ENCODE measurements at places on chromosomes 12 and 14.
A peak's percentile ranks its signal among the peaks of the same experiment; 100 is the strongest.

- H3K4me1 ChIP-seq, result peaks cover 4% of the 10 kb centered on the region
- H3K4me3 ChIP-seq, result no peak overlapping the region
- H3K27me3 ChIP-seq, result no peaks in the 10 kb centered on the region
- no peak overlapping the region for H3K27ac ChIP-seq
- no peaks in the 10 kb centered on the region for H3K36me3 ChIP-seq
Observed at GRCh38 chr12:127150956-127151355, 1116.0 kb upstream of the TMEM132C start.

- no peak overlapping the region for H3K4me3 ChIP-seq
- no peaks in the 10 kb centered on the region for H3K36me3 ChIP-seq
- no peaks in the 10 kb centered on the region for H3K4me1 ChIP-seq
- H3K27me3 ChIP-seq, result no peaks in the 10 kb centered on the region
Observed at GRCh38 chr12:114457620-114458019, 51.7 kb upstream of the TBX5 start.

- H3K27me3 ChIP-seq, result peaks cover 29% of the 10 kb centered on the region
- peaks cover 9% of the 10 kb centered on the region for H3K4me1 ChIP-seq
- H3K27ac ChIP-seq, result no peak overlapping the region
Observed at GRCh38 chr12:116861320-116861719, 19.9 kb downstream of the HRK start.

- H3K27ac ChIP-seq, result peak overlapping the region; percentile 42
- peaks cover 51% of the 10 kb centered on the region for H3K4me1 ChIP-seq
- H3K36me3 ChIP-seq, result peaks cover 28% of the 10 kb centered on the region
- no peak overlapping the region for H3K4me3 ChIP-seq
- H3K27me3 ChIP-seq, result no peaks in the 10 kb centered on the region
- no peak for DNase-seq
Observed at GRCh38 chr12:6442836-6443235, 1.9 kb upstream of the CD27 start.

- DNase-seq, result no peak
- no peaks in the 10 kb centered on the region for H3K27me3 ChIP-seq
- H3K4me1 ChIP-seq, result no peaks in the 10 kb centered on the region
- H3K36me3 ChIP-seq, result no peaks in the 10 kb centered on the region
- no peak overlapping the region for H3K4me3 ChIP-seq
- no peak overlapping the region for H3K27ac ChIP-seq
Observed at GRCh38 chr14:100735271-100735670, 8.6 kb downstream of the DLK1 start.

DNA sequence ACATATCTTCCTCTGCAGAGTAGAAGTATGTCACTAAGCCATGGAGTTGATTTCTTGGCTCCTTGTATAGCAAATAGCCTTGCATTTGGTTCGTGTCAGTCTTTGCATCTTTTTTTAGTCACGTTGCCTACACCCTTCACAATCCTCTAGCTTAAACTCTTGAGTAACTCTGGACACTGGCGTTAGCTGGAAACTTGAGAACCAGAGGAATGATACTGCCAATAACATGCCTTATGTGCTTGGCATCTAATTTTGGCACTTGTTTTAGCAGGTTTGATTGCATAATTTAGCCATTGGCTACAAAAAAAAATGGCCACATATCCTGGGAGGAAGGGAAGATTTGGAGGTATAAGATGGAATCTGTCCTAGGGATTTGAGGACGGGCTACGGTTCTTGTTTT, 136.2 kb downstream of the ETV6 start:
- no peak overlapping the region for H3K4me3 ChIP-seq
- H3K36me3 ChIP-seq, result peaks cover 32% of the 10 kb centered on the region
- H3K4me1 ChIP-seq, result peaks cover 22% of the 10 kb centered on the region
- no peaks in the 10 kb centered on the region for H3K27me3 ChIP-seq
- H3K27ac ChIP-seq, result no peak overlapping the region

DNA sequence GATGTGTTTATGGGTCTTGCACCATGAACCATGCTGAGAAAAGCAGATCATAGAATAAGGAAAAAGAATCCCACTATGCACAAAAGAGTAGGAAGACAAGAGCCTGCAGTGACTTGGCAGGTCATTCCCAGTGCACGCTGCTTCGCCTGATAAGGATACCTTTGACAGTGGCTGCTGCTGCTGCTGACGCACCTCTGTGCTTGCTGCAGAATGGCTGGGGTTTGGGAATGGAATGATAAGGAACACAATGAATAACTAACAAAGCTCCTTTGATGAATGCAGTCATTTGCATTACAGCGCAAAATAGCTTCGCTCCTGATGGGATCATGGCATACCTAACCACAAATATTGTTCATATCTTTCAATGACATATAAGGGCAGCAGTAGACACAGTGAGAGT, 278.7 kb downstream of the PDZRN4 start:
- DNase-seq, result no peak
- H3K36me3 ChIP-seq, result no peaks in the 10 kb centered on the region
- no peak overlapping the region for H3K27ac ChIP-seq
- H3K4me3 ChIP-seq, result no peak overlapping the region
- H3K27me3 ChIP-seq, result no peaks in the 10 kb centered on the region

- no peaks in the 10 kb centered on the region for H3K27me3 ChIP-seq
- H3K36me3 ChIP-seq, result peaks cover 2% of the 10 kb centered on the region
- no peak overlapping the region for H3K27ac ChIP-seq
- no peaks in the 10 kb centered on the region for H3K4me1 ChIP-seq
Observed at GRCh38 chr14:75610834-75611233, 32.4 kb downstream of the FLVCR2 start.

DNA sequence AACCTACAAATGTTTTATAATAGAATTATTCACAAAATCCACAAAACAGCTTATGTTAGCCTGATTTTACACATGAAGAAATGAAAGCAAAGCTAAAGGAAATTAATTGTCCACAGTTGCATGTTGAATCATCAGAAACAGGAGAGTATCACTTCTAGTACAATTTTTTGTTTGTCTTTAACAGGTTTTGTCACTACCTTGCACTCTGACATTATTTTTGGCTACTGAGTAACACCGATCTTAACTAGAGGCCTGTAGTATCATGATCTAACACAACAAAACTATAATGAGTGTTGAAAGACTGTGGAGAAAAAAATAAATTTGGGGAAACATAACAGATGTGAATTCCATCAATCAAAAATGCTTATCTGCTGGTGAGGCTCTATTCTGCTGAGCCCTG, 60.1 kb downstream of the TAOK3 start:
- H3K27ac ChIP-seq, result peak overlapping the region; percentile 7
- DNase-seq, result no peak
- H3K27me3 ChIP-seq, result no peaks in the 10 kb centered on the region
- peaks cover 22% of the 10 kb centered on the region for H3K4me1 ChIP-seq
- H3K36me3 ChIP-seq, result peaks cover 14% of the 10 kb centered on the region

DNA sequence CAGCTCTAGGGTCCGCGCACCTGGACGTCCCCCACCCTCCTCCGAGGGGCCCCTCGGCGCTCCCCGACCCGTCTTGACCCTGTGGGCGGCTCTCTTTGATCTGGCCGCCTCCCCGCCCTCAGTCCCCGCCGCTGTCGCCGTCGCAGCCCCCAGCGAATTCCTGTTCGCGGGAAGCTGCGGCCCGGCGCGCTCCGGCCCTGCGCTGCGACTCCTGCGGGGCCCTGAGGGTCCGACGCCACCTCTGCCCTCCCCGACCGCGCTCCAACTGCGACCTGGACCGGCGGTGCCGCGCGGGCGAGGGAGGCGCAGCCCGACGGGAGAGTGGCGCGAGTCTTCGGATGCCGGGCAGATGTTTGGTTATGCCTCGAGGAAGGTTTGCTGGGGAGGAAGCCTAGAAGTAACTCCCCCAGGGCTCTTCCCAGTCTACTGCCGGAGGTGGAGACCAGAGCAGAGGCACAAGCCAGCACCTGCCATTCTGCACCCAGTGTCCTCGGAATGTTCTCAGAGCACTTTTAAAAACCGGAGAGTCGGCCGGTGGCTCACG, 440 bp upstream of the ISM2 start:
- peaks cover 5% of the 10 kb centered on the region for H3K36me3 ChIP-seq
- H3K27me3 ChIP-seq, result peaks cover 44% of the 10 kb centered on the region
- DNase-seq, result no peak
- H3K27ac ChIP-seq, result no peak overlapping the region

- H3K4me3 ChIP-seq, result no peak overlapping the region
- H3K27ac ChIP-seq, result no peak overlapping the region
Observed at GRCh38 chr12:56120158-56120846, 2.2 kb downstream of the ZC3H10 start.

GRCh38 chr12:71194657-71195056, 36.9 kb upstream of the TSPAN8 start:
- DNase-seq, result no peak
- no peaks in the 10 kb centered on the region for H3K36me3 ChIP-seq
- H3K27me3 ChIP-seq, result no peaks in the 10 kb centered on the region
- H3K4me1 ChIP-seq, result no peaks in the 10 kb centered on the region

DNA sequence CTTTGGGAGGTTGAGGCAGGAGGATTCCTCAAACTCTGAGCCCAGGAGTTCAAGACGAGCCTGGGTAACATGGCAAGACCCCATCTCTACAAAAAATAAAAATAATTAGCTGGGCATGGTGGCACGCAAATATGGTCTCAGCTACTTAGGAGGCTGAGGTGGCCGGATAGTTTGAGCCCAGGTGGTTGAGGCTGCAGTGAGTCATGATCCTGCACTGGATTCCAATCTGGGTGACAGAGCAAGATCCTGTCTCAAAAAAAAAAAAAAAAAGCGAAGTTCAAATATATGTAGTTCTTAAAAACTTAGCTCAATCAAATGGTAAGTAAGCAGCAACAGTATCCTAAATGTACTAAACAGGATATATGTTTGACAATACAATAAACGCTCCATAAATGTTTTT, 85.5 kb upstream of the SSTR1 start:
- DNase-seq, result no peak
- H3K36me3 ChIP-seq, result no peaks in the 10 kb centered on the region
- H3K27ac ChIP-seq, result no peak overlapping the region
- H3K4me1 ChIP-seq, result peaks cover 8% of the 10 kb centered on the region
- H3K27me3 ChIP-seq, result no peaks in the 10 kb centered on the region

GRCh38 chr14:24368562-24369252, 723 bp downstream of the NFATC4 start:
- no peak for DNase-seq
- no peak overlapping the region for H3K27ac ChIP-seq
- H3K4me3 ChIP-seq, result no peak overlapping the region
- peaks cover 2% of the 10 kb centered on the region for H3K36me3 ChIP-seq

DNA sequence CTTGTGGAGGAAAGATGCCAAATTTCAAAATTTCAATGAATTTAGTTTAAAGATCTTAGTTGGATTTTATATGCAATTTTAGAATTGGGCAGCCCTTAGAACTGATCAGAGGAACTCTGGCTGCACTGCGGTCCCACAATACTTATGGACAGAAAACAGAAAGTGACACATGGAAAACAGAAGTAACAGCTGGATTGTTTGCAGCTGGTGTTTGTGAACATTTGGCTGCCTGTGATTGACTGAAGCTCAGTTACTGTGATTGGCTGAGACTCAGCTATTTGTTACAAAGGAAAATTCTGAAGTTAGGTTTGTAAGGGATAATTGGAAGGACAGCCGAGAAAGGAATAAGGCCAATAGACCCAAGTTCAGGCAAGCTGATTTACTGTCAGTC, 10.0 kb upstream of the KRT86 start:
- H3K27me3 ChIP-seq, result peaks cover 46% of the 10 kb centered on the region
- H3K4me1 ChIP-seq, result peaks cover 24% of the 10 kb centered on the region
- H3K27ac ChIP-seq, result no peak overlapping the region
- no peak overlapping the region for H3K4me3 ChIP-seq
- no peaks in the 10 kb centered on the region for H3K36me3 ChIP-seq

DNA sequence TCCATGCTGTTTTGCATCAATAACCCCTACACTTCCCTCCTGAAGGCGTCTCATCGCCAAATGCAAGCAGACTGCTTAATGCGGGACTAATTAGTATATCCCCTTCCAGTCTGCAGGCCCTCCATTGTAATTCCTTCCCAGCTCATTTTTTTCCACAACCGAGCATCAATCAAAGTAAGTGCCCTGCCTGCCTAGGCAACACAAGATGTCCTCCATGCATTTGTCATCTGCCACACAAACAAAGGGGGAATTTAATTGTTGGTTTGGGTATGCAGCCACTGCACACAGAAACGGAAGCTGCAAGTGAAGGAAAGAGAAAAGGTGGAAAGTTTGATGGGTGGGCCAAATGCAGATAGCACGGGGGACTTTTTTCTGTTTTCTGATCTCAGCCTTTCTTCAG, 168.0 kb downstream of the EGLN3 start:
- DNase-seq, result no peak
- no peaks in the 10 kb centered on the region for H3K36me3 ChIP-seq
- no peak overlapping the region for H3K27ac ChIP-seq
- H3K4me3 ChIP-seq, result no peak overlapping the region
- peaks cover 6% of the 10 kb centered on the region for H3K27me3 ChIP-seq
- H3K4me1 ChIP-seq, result no peaks in the 10 kb centered on the region

- H3K27me3 ChIP-seq, result no peaks in the 10 kb centered on the region
- no peak overlapping the region for H3K27ac ChIP-seq
- peaks cover 59% of the 10 kb centered on the region for H3K36me3 ChIP-seq
- no peak for DNase-seq
- no peak overlapping the region for H3K4me3 ChIP-seq
- peaks cover 49% of the 10 kb centered on the region for H3K4me1 ChIP-seq
Observed at GRCh38 chr14:73731111-73731510, 16.9 kb upstream of the PNMA1 start.

- no peak overlapping the region for H3K27ac ChIP-seq
- no peaks in the 10 kb centered on the region for H3K27me3 ChIP-seq
- peaks cover 25% of the 10 kb centered on the region for H3K4me1 ChIP-seq
- H3K4me3 ChIP-seq, result no peak overlapping the region
Observed at GRCh38 chr14:92619671-92620456, 106.3 kb downstream of the RIN3 start.

DNA sequence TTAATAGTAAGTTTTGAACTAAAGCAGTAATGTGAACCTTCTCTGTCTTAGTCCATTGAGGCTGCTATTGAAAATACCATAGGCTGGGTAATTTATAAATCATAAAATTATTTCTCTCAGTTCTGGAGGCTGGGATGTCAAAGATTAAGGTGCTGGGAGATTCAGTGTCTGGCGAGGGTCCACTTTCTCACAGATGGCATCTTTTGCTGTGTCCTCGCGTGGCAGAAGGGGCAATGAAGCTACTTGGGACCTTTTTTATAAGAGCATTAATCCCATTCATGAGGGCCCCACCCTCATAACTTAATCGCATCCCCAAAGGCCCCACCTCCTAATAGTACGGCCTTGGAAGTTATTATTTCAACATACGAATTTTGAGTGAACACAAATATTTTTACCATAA, 28.4 kb downstream of the LIN7A start:
- no peaks in the 10 kb centered on the region for H3K36me3 ChIP-seq
- H3K4me1 ChIP-seq, result no peaks in the 10 kb centered on the region
- DNase-seq, result no peak
- H3K27me3 ChIP-seq, result no peaks in the 10 kb centered on the region
- no peak overlapping the region for H3K4me3 ChIP-seq
- H3K27ac ChIP-seq, result no peak overlapping the region

GRCh38 chr14:54881235-54881760, 21.3 kb downstream of the GCH1 start:
- peaks cover 31% of the 10 kb centered on the region for H3K36me3 ChIP-seq
- H3K4me1 ChIP-seq, result peaks cover 60% of the 10 kb centered on the region
- no peaks in the 10 kb centered on the region for H3K27me3 ChIP-seq
- peak; percentile 47 for DNase-seq
- H3K4me3 ChIP-seq, result peak overlapping the region; percentile 79
